Hepatocyte (in vitro differentiated cells): ENCODE measurements at places on chromosomes 1 and 21. TPM values are rescaled to one million over a fixed set of nuclear protein-coding genes. Genes with fewer than 3 reads are reported as not detected.

POFUT2 gene
- polyA plus RNA-seq: 54.4 and 57.7 TPM in 2 replicates

MTOR gene
- polyA plus RNA-seq: 11.9 and 17.2 TPM in 2 replicates

HSPA13 gene
- polyA plus RNA-seq: 24.8 and 24.9 TPM in 2 replicates

VPS45 gene
- 23.8 and 26.7 TPM in 2 replicates for polyA plus RNA-seq

RAP1GAP gene
- polyA plus RNA-seq: 14.2 and 18.0 TPM in 2 replicates

AXDND1 gene
- polyA plus RNA-seq: 0.27 and 0.90 TPM in 2 replicates

S100A1 gene
- polyA plus RNA-seq: 1.3 and 4.0 TPM in 2 replicates

CNR2 gene
- polyA plus RNA-seq: not detected in 2 replicates

PNRC2 gene
- 65.8 and 75.4 TPM in 2 replicates for polyA plus RNA-seq

SLC1A7 gene
- 0.46 TPM in 1 of 2 replicates, not detected in the other for polyA plus RNA-seq

FMO2 gene
- not detected in 2 replicates for polyA plus RNA-seq

FCGR1A gene
- 0.52 and 1.00 TPM in 2 replicates for polyA plus RNA-seq

FABP3 gene
- 50.1 and 65.5 TPM in 2 replicates for polyA plus RNA-seq

TRPM2 gene
- 0.25 TPM in 1 of 2 replicates, not detected in the other for polyA plus RNA-seq

AHDC1 gene
- 12.2 and 14.4 TPM in 2 replicates for polyA plus RNA-seq

C1orf141 gene
- not detected in 2 replicates for polyA plus RNA-seq

GCSAML gene
- not detected in 2 replicates for polyA plus RNA-seq

FCRL3 gene
- polyA plus RNA-seq: not detected in 2 replicates

RNU1-2 gene
- not detected in 2 replicates for polyA plus RNA-seq

LCE3D gene
- not detected in 2 replicates for polyA plus RNA-seq

CSTB gene
- 116 and 120 TPM in 2 replicates for polyA plus RNA-seq

CSF1 gene
- 13.5 and 19.1 TPM in 2 replicates for polyA plus RNA-seq

INKA2 gene
- 1.8 and 3.4 TPM in 2 replicates for polyA plus RNA-seq
